ENCODE measurements at places on chromosomes 6 and 20. TPM values are rescaled to one million over a fixed set of nuclear protein-coding genes. Genes with fewer than 3 reads are reported as not detected.

APCDD1L gene
- total RNA-seq, result 0.25 TPM

ANKEF1 gene
- 1.3 TPM for total RNA-seq

ANKRD66 gene
- not detected for total RNA-seq

PRDM1 gene
- 1.7 TPM for total RNA-seq

DLGAP4 gene
- total RNA-seq, result 38.1 TPM
